B cell (primary cell): ENCODE measurements at places on chromosomes 3 and 15. TPM values are rescaled to one million over a fixed set of nuclear protein-coding genes. Genes with fewer than 3 reads are reported as not detected.

The CAND2 gene
- 1.00 and 1.9 TPM in 2 replicates for total RNA-seq

DNA sequence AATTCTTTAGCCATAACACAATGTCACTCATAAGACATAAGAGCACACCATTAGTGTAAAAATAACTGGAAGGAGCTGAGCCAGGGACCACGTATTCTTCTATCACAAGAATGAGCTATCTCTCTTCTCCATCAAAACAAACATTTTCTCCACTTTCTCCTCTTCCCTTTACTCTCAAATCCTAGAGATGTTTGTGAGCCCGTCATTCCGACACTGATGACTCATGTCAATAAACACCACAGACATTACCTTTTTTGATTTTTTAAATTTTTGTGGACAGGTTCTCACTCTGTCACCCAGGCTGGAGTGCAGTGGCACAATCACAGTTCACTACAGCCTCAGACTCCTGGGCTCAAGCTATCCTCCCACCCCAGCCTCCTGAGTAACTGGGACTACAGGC lies 86.6 kb downstream of the MEX3B start:
- no peak for DNase-seq

DNA sequence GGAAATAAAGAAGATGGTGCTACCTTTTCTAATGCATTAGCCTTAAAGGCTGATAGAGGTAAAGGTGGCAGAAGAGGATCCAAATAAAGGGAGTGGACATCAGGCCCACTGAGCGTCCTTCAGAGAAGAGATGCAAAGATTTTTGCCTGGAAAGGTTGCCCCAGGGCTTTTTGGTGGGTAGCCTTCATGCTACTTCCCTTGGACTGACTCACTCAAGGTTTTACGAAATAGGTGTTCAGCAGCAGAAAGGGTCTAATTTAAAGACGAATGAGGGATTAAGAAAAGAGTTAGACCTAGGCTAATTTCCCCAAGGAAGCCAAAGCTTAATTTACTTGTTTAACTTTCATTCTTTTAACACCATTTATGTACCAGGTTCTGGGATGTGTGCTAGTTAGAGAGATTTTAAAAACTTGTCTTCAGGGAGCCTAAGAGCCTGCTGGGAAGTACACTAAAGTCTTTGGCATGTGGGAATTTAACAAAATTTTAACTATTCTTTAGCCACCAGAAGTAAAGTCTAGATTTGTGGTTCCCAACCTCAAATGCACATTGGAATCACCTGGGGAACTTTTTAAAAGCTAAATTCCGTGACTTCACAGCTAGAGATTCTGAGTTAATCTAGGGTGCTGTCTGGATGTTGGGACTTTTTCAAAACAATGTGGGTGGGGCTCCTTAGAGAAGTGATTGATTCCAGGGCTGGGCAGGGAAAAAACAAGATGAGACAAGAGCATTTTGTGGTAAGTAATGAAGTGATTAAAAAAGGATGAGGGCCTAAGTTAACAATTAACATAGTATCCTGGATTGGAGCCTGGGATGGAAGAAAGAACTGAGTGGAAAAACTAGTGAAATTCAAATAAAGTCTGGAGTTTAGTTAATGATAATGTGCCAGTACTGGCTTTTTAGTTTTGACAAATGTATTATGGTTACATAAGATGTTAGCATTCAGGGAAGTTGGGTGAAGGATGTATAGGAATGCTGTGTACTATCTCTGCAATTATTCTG lies 3.4 kb downstream of the IL20RB start:
- DNase-seq, result no peak

DNA sequence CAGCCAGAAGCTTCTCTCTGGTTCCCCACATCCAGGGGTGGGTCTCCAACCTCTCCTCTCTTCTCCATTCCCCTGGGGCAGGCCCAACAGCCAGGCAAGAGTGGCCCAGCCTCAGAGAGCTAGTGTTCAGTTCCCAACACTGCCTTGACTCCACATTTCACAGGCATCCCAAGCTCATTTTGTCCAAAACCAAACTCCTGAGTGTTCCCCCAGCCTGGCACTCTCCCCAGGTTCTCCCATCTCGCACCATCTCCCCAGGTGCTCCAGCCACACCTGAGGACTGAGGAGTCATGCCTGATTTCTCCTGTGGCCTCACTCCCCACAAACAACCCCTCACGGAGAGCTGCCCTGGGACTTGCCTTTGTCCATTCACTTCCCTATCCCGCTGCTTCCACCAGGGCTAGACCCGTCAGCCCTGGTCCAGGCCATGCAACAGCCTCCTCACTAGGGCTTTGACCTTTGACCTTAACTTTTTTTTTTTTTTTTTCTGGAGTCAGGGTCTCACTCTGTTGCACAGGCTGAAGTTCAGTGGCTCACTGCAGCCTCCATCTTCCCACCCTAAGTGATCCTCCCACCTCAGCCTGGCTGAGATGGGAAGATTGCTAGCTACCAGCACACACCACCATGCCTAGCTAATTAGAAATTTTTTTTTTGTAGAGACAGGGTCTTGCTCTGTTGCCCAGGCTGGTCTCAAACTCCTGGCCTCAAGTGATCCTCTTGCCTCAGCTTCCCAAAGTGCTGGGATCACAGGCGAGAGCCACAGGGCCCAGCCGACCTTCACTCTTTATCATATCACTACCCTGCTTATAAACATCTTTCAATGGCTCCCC lies 3.9 kb upstream of the CSK start:
- DNase-seq, result no peak
